Cardiac muscle cell (in vitro differentiated cells and primary cell): ENCODE measurements at places on chromosomes 4 and X. TPM values are rescaled to one million over a fixed set of nuclear protein-coding genes. Genes with fewer than 3 reads are reported as not detected.

Gene FMR1NB
- not detected in 2 replicates for total RNA-seq

Gene ZNF732
- total RNA-seq = 1.7 and 2.2 TPM in 2 replicates

Gene TAF7L
- not detected in 2 replicates for total RNA-seq

Gene TMSB15A
- total RNA-seq = 3.8 and 13.2 TPM in 2 replicates

Gene GRIA2
- total RNA-seq = not detected in 2 replicates

Gene PCDH11X
- total RNA-seq = 0.99 and 1.4 TPM in 2 replicates

Gene DIPK2B
- 0.21 and 0.30 TPM in 2 replicates for total RNA-seq

Gene NDNF
- total RNA-seq = 4.8 and 9.3 TPM in 2 replicates

Gene IL2RG
- not detected in 2 replicates for total RNA-seq

Gene RAB39B
- 1.7 and 2.1 TPM in 2 replicates for total RNA-seq

Gene CD38
- total RNA-seq = not detected in 2 replicates

Gene VSIG4
- total RNA-seq = not detected in 2 replicates

Gene DCAF16
- total RNA-seq = 33.0 and 76.6 TPM in 2 replicates

Gene NLGN3
- 7.4 and 10.2 TPM in 2 replicates for total RNA-seq

Gene PLAC1
- total RNA-seq = 0.99 and 1.2 TPM in 2 replicates

Gene PNMA6F
- not detected in 2 replicates for total RNA-seq

Gene AKAP4
- not detected in 2 replicates for total RNA-seq

Gene KCNIP4
- total RNA-seq = 9.9 and 15.9 TPM in 2 replicates

Gene BTC
- not detected in 2 replicates for total RNA-seq

Gene NAP1L2
- 7.5 and 8.8 TPM in 2 replicates for total RNA-seq

Gene GYG2
- total RNA-seq = 54.1 and 58.0 TPM in 2 replicates

Gene TCP11X1
- not detected in 2 replicates for total RNA-seq

Gene TEX13B
- not detected in 2 replicates for total RNA-seq

Gene ZNF141
- total RNA-seq = 19.6 and 29.7 TPM in 2 replicates

Gene CWH43
- total RNA-seq = not detected in 2 replicates

Gene SORCS2
- total RNA-seq = 1.4 and 6.9 TPM in 2 replicates

Gene ENOPH1
- total RNA-seq = 23.2 and 32.1 TPM in 2 replicates

Gene AR
- 0.24 and 0.70 TPM in 2 replicates for total RNA-seq

Gene OTC
- total RNA-seq = not detected in 2 replicates

Gene CCNQ
- total RNA-seq = 28.5 and 33.8 TPM in 2 replicates

Gene MAGEA3
- total RNA-seq = not detected in 2 replicates

Gene CNKSR2
- total RNA-seq = 24.4 and 25.3 TPM in 2 replicates

Gene SGCB
- total RNA-seq = 23.3 and 31.5 TPM in 2 replicates

Gene GLRB
- 2.5 and 2.6 TPM in 2 replicates for total RNA-seq

Gene PCDH19
- 0.60 TPM in 2 replicates for total RNA-seq
